Mesenteric fat pad (tissue), 1 donor: ENCODE measurements at places on chromosomes 2 and 18. TPM values are rescaled to one million over a fixed set of nuclear protein-coding genes. Genes with fewer than 3 reads are reported as not detected.

DNA sequence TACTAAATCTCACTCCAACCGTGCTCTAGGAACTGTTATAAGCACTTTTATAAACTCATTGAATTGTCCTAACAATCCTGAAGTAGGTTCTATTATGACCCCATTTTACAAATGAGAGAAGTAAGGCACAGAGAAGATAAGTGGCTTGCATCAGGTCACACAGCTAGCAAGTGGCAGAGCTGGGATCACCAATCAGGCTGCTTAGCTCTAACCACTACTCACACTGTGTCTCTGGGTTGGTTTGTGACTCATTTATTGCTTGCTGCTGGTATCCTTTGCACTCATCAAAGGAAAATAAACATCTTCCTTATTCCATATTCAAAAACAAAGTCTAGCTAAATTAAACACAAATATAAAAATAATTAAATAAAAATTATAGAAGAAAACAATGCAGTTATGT, 42.5 kb upstream of the IL1R2 start:
- no peak for DNase-seq

GRCh38 chr2:215435280-215435869, 493 bp downstream of the FN1 start:
- no peak for DNase-seq

DNA sequence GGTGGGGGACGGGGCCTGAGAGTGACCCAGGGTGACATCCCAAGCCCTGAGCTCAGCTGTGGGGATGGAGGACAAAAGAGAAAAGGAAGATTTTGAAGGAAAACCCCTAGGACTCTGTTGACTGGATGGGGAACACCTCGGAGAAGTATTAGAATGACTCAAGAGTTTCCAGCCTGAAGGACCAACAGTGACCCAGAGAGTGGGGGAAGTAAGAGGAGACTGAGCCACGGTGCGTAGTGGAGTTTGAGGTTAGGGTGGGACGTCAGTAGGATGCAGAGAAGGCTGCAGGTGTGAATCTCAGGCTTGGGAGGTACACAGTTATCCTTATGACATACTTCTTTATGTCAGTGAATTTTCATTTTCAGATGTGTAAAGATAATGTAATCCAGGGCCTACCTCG, 119.5 kb downstream of the NCK2 start:
- DNase-seq = no peak

DNA sequence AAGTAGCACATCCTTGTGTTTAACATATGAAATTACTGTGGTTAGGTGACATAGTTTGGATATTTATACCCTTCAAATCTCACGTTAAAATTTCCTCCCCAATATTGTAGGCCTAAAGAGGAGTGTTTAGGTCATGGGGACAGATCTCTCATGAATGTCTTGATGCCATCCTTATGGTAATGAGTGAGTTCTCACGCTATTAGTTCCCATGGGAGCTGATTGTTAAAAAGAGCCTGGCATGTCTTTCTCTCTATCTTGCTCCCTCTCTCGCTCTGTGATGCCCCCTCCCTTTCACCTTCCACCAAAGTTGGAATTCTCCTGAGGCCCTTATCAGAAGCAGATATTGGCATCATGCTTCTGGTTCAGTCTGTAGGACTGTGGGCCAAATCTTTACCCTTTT, 660.1 kb downstream of the ADCYAP1 start:
- DNase-seq = no peak

LHCGR gene
- total RNA-seq = 1.7 TPM

GRCh38 chr2:104332731-104333130, 521.2 kb upstream of the POU3F3 start:
- DNase-seq = no peak

PRSS56 gene
- not detected for total RNA-seq

DNA sequence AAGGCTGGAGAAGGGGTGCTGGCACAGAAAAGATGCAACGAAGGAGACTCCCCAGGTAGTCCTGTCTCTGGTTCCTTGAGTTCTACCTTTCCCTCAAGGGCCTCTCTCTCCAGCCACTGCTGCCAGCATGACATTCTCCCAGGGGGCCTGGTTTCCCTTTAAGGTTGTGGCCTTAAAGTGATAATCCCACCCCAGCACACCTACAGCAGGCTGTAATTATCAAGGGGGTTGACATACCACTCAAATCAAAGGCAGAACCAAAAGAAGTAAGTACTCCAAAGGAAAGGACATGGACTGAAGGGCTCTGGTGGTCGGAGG, 127.4 kb upstream of the MSH6 start:
- DNase-seq = no peak

DNA sequence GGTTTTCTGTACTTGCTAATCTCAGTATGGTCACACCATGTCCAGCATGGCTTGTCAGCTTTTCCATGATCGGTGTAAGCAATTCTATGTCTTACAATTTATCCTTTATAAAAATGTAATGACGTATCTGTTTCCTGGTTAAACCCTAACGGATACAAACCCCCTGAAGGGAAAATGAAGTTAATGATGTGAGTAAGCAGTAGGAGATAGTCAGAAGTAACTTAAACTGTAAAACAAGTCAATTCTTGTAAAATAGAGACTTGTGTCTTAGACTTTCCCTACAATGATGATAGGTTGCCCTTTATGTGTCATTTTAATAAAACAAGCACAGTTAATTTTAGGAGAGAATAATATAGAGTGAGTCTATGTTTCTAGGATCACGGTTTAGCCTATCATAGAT, 1365.9 kb upstream of the SLC39A10 start:
- no peak for DNase-seq

SLC5A7 gene
- total RNA-seq = not detected

DNA sequence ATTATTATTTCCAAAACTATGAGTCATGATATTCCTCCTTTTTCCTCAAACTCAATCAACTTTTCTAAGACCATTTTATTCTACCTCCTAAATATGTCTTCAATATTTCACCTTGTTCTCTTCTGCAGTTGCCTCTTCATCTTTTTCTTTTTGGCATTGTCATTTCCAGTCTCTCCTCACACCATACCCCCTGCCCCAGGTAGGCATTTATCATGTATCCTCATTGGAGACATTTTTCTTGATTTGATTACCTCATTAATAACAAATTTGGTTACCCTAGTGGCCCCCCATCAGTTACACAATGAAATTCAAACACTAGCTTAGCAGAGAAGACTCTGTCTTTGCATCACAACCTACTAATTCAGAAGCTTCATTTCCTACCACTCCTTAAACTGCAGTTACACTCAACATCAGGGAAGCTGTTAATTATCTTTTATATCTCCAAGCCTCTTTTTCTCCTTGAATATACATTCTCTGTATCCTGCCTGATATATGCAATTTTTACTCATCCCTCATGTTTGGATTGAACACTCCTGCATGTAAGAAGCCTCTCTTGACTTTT, 133.0 kb downstream of the IKZF2 start:
- DNase-seq = no peak

UCN gene
- total RNA-seq = 1.0 TPM

MERTK gene
- total RNA-seq = 47.0 TPM

CCDC150 gene
- 1.3 TPM for total RNA-seq

DNA sequence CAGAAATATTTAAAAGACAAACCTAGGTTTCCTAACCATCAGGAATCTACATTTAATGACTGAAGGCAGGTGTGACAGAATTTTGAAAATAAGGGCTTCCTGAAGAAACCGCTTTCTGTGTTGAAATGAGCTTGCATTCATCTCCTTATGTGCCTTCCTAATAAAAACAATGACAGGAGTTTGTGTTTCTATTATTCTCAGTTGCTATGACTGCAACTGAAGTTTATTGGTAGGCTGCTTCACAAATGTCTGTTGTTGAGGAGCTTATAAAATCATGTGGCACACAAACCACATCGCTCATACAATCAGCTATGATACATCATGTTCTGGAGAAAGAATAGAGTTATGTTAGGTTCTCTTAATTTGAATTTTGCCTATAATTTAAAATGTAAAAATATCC, 362.7 kb upstream of the SLC8A1 start:
- no peak for DNase-seq

DNA sequence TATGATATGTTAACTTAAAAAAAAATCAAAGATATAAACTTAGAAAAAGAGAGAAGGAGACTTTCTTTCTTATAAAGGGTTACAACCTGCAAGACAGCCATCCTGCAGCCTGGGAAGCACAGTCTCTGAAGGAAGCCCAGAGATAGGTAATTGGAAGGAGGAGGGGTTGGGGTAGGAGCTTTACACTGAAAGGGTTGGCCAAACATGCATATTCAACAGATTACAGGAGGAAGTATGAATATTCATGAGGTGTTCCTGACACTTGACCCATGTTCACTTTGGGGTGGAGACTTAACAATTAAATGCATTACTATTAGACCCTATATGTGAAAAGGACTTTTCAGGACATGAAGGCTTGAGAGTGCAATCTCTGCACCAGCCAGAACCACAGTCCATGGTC, 71.7 kb upstream of the CDH2 start:
- DNase-seq = no peak

REG3A gene
- 3.3 TPM for total RNA-seq

GRCh38 chr2:211093743-211094303, 537.4 kb downstream of the CPS1 start:
- DNase-seq = no peak

- DNase-seq = no peak
These were observed 35.1 kb downstream of the NLRC4 start for GRCh38 chr2:32229635-32230034.

DNA sequence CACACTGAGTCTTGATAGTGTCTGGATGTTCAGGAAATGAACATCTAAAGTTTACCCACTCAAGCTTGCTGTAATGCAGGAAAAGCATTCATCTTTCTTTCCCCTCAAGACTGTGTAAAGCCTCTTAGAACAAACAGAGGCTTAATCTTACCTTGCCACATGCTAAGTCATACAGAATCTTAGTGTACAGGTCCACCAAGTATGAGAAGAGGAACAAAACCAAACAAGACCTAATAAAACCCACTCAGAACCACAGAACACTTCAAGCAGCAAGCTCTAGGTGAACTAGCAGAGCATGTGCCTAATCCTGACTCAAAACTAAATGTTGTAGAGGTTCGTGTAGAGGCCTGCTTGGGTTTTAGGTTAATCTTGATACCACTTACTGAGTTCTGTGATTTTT, 97.6 kb downstream of the SPTBN1 start:
- DNase-seq = no peak

DNA sequence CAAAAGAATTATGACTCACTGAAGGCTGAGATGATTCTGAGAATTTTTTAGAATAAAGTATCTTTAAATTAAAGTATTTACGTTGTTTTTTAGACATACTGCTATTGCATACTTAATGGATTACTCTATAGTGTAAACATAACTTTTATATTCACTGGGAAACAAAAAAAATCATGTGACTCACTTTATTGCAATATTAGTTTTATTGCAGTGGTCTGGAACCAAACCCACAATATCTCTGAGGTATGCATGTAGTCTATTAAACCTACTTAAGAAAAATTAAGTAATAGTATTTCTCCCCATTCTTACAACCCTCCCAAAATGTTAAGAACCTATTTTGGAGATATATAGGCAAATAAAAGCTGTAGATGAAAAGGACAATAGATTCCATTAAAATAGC, 142.9 kb upstream of the ZNF521 start:
- no peak for DNase-seq

- DNase-seq = peak; percentile 39
These were observed 26.3 kb upstream of the SH3RF3 start for GRCh38 chr2:109102588-109103233.

- DNase-seq = no peak
These were observed 273.2 kb downstream of the BCL2 start for GRCh38 chr18:63046375-63046774.

DNA sequence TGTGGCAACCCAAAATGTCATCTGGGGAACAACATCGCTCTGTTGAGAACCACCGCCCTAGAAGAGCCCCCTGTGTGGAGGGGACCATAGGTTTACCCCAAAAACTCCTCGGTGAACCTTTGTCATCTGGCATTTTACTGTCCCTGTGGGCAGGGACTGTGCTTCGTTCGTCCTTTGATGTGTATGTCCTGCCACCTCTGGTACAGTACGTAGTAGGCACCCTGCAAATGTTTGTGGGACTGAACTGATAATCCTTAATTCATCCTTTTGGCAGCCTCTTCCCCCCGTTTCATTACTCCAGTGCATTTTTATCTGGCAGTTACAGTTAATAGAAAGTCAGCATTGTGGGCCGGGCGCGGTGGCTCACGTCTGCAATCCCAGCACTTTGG, 728 bp downstream of the NAPG start:
- DNase-seq = no peak

DNA sequence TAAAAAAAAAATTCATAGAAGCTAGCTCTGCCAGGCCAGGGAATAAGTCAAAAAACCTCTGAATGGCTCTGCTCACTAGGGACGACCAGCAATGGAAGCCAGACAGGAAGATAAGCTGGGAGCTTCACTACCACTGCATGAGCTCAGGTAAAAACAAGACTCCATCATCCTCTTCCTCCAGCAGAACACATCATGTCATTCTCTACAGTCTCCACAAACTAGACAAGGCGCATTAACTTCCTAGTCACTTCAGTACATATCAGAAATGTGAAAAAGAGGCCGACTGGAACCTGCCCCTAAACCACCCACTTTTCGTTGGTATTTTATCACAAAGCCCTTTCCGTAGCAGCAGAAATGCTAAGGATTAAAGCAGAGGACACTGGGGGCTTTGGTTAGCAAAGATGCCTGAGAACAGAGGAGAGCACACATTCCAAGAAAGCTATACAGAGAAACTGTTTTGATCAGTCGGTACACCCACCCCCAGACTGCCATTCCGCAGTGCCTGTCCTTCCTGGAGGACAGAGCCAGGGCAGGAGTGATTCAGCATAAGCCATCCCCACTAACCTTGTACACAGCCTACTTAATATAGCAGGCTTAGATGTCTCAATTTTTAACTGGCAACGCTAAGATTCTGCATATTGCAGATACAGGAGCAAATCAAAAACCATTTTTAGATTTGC, 53.4 kb downstream of the AAK1 start:
- DNase-seq = no peak

TEX44 gene
- total RNA-seq = not detected

DNA sequence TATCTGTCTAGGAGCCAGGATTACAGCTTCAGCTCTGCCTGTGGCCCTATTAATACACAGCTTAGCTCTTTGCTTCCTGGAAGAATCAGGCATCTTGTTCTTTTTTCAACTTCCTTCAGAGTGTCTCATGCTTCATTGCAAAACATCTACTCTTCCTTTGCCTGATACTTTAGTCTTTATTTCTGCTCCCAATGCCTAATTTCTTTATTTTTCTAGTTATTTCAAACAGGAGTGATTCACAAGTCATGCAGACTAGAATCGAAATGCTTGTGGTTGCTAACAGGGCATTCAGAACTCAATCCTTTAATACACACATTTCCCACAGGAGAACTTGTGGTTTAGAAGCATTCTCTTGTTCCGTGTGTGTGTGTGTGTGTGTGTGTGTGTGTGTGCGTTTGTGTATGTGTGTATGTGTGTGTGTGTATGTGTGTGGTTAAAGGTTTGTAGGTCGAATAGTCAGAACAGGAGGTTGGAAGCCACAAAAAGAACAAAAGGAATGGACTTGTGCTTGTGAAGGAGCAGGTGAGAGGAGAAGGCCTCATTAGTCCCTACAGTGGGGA, 28.3 kb upstream of the INSIG2 start:
- no peak for DNase-seq

- DNase-seq = no peak
These were observed 75.3 kb upstream of the MGAT4A start for GRCh38 chr2:98806236-98806697.

GRCh38 chr2:80080957-80081356, 223.6 kb downstream of the LRRTM1 start:
- DNase-seq = no peak

SP110 gene
- total RNA-seq = 24.5 TPM

MGAT4A gene
- 50.6 TPM for total RNA-seq

CHRND gene
- not detected for total RNA-seq
